SJSA1 (cell line): ENCODE measurements at places on chromosomes 3 and 15.

DNA sequence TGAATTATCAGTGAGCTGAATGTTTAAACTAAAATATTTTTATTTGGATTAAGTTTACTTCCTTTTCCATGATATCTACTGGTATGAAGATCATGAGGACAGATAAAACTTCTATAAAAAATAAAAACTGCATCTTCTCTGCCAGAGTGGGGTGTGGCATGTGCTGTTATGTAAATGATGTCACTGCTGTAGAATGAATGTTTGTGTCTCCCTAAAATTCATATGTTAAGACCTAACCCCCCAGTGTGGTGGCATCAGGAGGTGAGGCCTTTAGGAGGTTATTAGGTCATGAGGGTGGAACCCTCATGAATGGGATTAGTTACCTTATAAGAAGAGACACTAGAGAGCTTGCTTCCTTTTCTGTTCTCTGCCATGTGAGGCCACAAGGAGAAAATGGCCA is 178.7 kb upstream of the DPH6 start:
- no peaks in the 10 kb centered on the region for H3K27me3 ChIP-seq
- H3K4me1 ChIP-seq: peaks cover 18% of the 10 kb centered on the region
- DNase-seq: no peak
- H3K4me3 ChIP-seq: no peak overlapping the region

DNA sequence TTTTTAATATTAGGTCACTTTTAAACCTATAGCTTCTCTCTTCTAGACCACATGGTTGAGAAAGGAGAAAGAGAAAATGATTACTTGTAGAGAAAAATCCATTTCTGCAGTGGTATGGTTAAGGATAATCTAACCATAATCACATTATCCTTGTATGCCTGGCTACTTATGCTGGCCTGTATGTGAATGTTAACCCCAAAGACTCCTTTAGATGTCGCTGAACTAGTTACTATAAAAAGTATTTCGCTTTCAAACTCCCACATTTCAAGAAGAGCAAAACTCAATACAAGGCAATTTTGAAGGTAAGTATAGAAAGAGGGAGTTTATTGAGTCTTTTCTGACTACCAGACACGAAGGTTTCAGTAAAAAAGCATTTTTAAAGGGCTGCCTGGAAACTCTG is 2.2 kb downstream of the KCTD6 start:
- no peak overlapping the region for H3K4me3 ChIP-seq
- no peak for DNase-seq
- H3K36me3 ChIP-seq: peaks cover 5% of the 10 kb centered on the region

DNA sequence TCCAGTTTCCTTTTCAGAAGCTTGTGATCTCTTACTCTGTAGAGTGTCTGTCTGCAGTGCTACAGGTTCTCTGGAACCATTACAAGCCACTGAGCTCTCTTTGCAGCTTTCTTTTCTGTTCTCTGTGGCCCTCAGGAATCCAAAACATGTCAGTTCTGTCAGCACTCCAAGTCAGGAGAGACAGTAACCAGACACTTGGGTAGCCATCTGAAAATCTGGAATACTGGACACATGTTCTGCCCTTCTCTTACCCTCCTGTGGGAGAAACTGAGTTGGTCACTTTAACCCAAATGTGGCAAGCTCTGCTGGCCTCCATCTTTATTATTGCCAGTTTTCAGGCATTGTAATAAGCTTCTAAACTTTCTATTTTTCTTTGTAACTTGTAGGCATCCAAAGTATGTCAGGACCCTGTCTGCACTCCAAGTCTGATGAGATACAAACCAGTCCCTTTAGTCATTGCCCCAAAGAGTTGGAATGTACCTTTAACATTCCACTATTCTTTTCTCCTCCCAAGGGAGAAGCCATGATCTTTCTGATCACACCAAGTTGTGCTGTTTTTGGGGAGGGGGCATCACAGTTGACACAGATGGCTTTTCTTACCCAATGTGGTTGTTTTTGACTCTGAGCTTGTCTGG is 183.7 kb downstream of the DPH6 start:
- no peak for DNase-seq
- H3K4me3 ChIP-seq: no peak overlapping the region
- H3K27me3 ChIP-seq: no peaks in the 10 kb centered on the region
- H3K27ac ChIP-seq: no peak overlapping the region
- H3K4me1 ChIP-seq: no peaks in the 10 kb centered on the region

- H3K4me3 ChIP-seq: no peak overlapping the region
- H3K27me3 ChIP-seq: no peaks in the 10 kb centered on the region
- no peak for DNase-seq
- no peaks in the 10 kb centered on the region for H3K4me1 ChIP-seq
- no peak overlapping the region for H3K27ac ChIP-seq
Measured at GRCh38 chr3:167780214-167780883, 44.8 kb downstream of the SERPINI1 start.

DNA sequence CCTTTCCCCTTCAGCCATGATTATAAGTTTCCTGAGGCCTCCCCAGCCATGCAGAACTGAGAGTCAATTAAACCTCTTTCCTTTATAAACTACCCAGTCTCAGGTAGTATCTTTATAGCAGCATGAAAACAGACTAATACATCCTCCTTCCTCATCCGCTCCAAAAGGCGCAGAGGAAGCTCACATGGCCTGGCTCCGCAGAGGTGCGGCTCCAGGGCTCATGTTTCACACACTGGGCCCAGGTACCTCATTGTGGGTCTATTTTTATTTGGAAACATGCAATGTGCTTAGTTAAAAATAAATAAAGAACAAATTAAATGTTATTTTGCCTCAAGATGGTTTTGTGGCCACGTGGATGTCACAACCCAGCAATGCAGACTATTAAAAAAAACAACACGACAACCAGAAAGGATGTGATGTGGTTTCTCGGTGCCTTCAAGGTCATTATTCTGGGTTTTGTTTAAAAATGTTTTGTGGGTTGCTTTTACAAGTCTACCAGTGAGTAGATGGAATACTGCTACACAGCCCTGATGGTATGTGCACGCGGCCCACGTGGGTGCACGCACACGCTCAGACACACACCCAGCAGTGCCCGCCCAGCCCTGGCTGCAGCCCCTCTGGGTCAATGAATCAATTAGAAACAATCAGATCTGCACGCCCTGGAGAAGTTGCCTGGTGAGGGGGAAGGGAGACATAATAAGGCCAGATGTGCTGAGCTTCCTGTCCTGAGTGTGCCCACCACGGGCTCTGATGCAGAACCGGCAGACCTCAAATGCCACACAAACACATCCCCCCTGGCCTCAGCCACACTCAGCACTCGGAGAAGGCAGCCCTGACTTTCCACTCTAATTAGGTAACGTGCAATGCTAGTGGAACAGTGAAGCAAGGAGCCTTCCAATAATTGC is 140.1 kb downstream of the ADAMTS17 start:
- DNase-seq: no peak
- peaks cover 10% of the 10 kb centered on the region; the same call in 1 of the 2 replicates for H3K27me3 ChIP-seq
